ENCODE measurements at places on chromosomes 6 and 20. TPM values are rescaled to one million over a fixed set of nuclear protein-coding genes. Genes with fewer than 3 reads are reported as not detected.

Gene FOXC1
- total RNA-seq: 15.7 TPM

Gene PHF1
- total RNA-seq: 20.9 TPM

Gene STX11
- total RNA-seq: 0.16 TPM

Gene LY6G6C
- total RNA-seq: not detected

Gene SLC22A3
- total RNA-seq: 1.5 TPM

Gene NKX2-4
- total RNA-seq: not detected

Gene ATRN
- 35.2 TPM for total RNA-seq

Gene HLA-DQB1
- total RNA-seq: not detected

Gene ZSCAN23
- 12.0 TPM for total RNA-seq

Gene NKAPL
- total RNA-seq: 1.9 TPM

Gene RAET1E
- total RNA-seq: 0.63 TPM

Gene PPP1R3G
- total RNA-seq: 3.8 TPM

Gene INSM1
- not detected for total RNA-seq

Gene PBOV1
- total RNA-seq: not detected

Gene WFDC5
- total RNA-seq: not detected

Gene DNAH8
- total RNA-seq: 0.08 TPM

Gene TCF21
- total RNA-seq: 5.0 TPM

Gene CST4
- not detected for total RNA-seq

Gene VNN1
- 0.33 TPM for total RNA-seq

Gene NRSN1
- not detected for total RNA-seq

Gene ZNF391
- 1.4 TPM for total RNA-seq

Gene HDGFL1
- total RNA-seq: not detected

Gene FAM229B
- 19.2 TPM for total RNA-seq

Gene ASIP
- not detected for total RNA-seq

Gene PACRG
- total RNA-seq: 2.9 TPM

Gene GABRR1
- total RNA-seq: not detected
